Nucleus accumbens (tissue), 56 donors: ENCODE measurements at places on chromosomes 16 and 17.

DNA sequence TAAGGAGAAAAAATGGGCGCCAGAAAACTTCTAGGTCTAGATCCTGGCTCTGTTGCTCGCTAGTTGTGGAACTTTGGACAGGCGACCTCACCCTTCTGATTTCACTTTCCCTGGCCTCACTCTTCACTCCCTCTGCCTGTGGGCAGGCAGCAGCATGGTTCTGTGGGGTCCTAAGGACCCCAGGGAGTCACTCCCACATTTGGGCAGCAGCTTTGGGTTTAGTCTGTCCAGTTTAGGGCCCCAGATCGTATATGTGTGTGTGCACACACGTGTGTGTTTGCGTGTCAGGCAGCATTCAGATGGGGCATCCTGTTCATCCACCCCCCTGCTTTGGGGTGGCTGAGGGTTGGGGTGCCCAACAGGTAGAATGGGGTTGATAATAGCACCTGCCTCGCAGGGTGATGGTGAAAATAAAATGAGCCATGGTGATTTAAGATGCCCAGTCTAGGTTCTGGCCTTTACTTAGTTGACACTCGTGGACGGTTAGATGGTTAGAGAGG lies 102.2 kb downstream of the RAB11FIP4 start:
- no peak for DNase-seq

GRCh38 chr16:19316846-19317245 lies 31.3 kb downstream of the CLEC19A start:
- DNase-seq = no peak

DNA sequence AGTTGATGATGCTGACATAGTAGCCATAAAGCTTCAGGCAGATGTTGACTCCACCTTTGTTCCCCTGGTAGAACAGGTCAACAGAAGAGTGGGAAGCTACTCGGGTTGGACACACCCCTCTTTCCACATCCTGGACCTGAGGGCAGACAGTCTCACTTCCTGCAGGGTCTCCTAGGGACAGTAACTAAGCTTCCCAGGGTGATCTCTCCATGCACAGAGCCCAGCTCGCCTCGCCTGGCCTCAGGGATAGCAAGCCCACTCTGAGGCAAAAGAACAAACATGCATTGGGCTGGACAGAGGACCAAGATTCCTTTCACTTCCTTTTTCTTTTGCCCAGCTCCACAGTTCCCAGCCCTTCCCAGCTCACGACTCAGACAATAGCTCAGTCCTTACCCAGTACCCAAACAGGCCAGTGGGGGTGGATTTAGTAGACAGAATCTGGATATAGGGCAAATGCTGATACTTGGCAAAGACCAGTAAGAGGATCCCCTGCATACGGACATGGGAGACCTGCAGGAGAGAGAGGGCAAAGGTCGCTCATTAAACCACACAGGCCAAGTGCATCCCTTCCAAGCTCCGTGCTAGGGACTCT lies 7.0 kb downstream of the INPP5K start:
- DNase-seq = no peak

DNA sequence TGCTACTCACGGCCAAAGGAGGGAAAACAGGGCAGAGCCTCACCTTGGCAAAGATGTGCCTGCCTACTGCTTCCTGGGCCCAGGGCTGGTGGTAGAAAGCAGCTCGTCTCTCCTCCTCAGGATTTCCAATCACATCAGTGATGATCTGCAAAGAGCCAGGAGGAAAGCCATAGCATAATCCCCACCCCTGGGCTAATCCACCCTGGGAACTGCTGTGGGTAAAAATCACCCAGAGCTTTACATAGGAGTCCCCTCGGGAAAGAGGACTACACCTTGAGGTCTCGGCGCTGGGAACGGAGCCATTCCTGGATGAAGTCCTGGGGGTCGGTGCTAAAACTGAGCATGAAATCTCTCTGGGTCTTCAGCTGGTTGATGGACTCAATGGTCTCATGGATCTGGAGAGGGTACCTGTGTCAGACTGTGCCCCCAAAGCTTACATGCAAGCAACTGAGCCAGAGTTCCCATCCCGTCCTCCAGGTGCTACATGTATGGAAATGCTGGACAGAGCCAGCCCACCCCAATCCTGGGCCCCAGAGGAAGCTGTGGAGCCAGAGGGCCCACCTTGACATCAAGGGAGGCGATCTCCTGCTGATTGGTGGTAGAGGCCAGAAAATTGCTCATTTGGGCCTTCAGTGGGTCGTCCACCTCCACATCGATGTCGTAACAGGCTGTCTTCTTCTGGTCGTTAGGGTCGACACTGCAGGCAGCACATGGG lies 5.7 kb upstream of the FTSJ3 start:
- no peak for DNase-seq

DNA sequence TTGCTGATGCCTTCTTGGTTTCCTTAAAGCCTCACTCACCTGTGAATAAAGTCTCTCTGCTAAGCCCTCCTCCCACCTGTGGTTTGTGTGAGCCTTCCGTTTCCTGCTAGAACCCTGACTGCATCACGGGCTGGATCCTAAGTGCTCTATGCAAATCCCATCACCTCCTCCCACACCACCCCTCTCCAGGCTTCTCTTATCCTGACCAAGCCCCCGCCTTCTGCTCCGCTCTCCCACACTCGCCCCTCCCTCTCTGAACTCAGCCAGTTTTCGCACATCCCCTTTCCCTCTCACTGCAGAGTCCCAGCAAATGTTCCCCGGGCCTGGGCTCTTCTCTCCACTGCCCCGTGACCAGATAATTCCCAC lies 51.8 kb downstream of the PIMREG start:
- no peak for DNase-seq
